Lower lobe of right lung (tissue), 2 donors: ENCODE measurements at places on chromosomes 12 and 14. TPM values are rescaled to one million over a fixed set of nuclear protein-coding genes. Genes with fewer than 3 reads are reported as not detected.

The DNAI7 gene
- 6.7 TPM for total RNA-seq

DNA sequence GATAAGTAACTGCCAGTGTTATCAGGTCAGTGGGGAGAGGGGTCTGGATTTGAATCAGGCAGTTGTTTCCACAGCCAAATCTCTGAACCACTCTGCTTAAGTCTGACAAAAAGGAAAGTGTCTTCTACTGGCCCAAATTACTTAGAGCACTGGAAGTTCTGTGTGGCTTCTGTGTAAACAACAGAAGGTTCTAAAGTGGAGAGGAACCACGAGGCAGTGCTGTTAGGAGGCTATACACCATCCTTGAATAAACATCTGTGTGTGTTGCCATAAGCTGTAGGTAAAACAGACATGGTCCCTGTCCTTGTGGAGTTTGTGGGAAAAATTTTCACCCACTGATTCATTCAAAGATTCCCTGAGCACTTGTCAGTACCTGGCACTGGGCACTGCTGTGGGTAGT, 50.0 kb downstream of the GALNT4 start:
- peaks cover 8% of the 10 kb centered on the region for H3K4me1 ChIP-seq
- H3K4me3 ChIP-seq: no peak overlapping the region
- no peak overlapping the region for H3K27ac ChIP-seq
- no peak for DNase-seq
- H3K36me3 ChIP-seq: no peaks in the 10 kb centered on the region
- H3K27me3 ChIP-seq: no peaks in the 10 kb centered on the region

The SLC6A12 gene
- total RNA-seq: 14.2 TPM

The TEX52 gene
- not detected for total RNA-seq

GRCh38 chr12:65196762-65197567, 27.6 kb downstream of the LEMD3 start:
- no peak overlapping the region for H3K27ac ChIP-seq
- no peaks in the 10 kb centered on the region for H3K4me1 ChIP-seq
- H3K36me3 ChIP-seq: no peaks in the 10 kb centered on the region
- H3K4me3 ChIP-seq: no peak overlapping the region
- no peak for DNase-seq

The STON2 gene
- total RNA-seq: 34.3 TPM

GRCh38 chr14:44910821-44911220, 50.9 kb downstream of the KLHL28 start:
- no peak overlapping the region for H3K27ac ChIP-seq
- peaks cover 16% of the 10 kb centered on the region for H3K27me3 ChIP-seq
- no peak for DNase-seq
- peaks cover 1% of the 10 kb centered on the region for H3K36me3 ChIP-seq
- no peak overlapping the region for H3K4me3 ChIP-seq
- H3K4me1 ChIP-seq: peaks cover 4% of the 10 kb centered on the region

DNA sequence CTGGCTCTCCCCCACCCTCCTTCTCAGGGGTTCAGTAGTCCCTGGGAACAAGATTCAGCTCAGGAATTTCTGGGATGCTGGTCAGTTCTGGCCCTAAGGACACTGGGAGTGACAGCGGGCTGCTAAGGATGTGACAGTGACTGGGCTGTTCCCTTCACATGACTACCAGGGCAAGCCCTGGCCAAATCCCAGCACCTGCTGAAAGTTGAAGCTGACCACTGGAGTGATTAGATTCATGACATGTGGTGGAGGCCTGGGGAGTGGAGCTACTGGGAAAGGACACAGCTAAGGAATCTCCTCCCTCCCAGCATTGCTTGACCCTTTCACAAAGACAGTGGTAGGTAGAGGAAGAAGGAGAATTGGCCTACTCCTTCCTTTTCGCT, 204.9 kb downstream of the DAD1 start:
- no peak overlapping the region for H3K4me3 ChIP-seq
- no peak overlapping the region for H3K27ac ChIP-seq
- H3K36me3 ChIP-seq: no peaks in the 10 kb centered on the region
- peaks cover 7% of the 10 kb centered on the region for H3K4me1 ChIP-seq
- peaks cover 4% of the 10 kb centered on the region for H3K27me3 ChIP-seq
- DNase-seq: no peak

The FGF6 gene
- not detected for total RNA-seq

The SHMT2 gene
- total RNA-seq: 66.6 TPM

DNA sequence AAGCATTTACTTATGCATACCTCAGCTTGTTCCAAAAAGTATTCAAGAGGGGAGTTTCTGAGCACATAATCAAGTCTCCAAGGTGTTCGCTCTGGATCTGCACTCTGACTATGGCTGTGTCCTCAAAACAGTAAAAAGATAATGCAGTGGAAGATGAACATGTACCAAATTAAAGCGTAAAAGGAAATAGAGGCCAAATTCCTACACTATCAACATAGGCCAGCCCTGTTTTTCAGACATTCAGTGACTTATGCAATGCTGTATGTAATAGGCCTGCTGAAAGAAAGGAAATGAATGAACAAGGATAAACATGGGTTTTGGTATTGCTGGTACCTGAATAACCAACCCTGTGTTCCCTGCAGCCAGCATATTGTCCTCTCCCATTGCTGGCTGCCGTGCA, 115.7 kb downstream of the SAMD4A start:
- H3K36me3 ChIP-seq: no peaks in the 10 kb centered on the region
- peaks cover 31% of the 10 kb centered on the region for H3K4me1 ChIP-seq
- DNase-seq: no peak
- H3K27me3 ChIP-seq: no peaks in the 10 kb centered on the region
- no peak overlapping the region for H3K4me3 ChIP-seq
- no peak overlapping the region for H3K27ac ChIP-seq

The BICDL1 gene
- 9.0 TPM for total RNA-seq

DNA sequence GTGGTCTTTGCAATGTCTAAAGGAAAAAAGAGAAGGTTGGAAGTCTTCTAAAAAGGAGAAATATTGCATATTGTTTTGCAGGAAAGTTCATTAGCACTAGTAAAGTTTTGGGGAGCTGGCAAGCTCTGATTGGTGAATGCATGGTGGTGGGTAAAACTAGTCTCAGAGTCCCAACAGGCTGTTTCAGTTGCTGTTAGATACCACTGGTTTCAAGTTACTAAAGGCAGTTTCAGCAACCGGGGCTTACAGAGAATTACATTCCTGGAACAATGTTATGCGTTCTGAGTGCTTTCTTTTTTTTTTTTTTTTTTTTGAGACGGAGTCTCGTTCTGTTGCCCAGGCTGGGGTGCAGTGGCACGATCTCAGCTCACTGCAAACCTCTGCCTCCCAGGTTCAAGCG, 208.2 kb downstream of the EPS8 start:
- H3K36me3 ChIP-seq: peaks cover 4% of the 10 kb centered on the region
- no peaks in the 10 kb centered on the region for H3K27me3 ChIP-seq
- no peak for DNase-seq
- H3K4me1 ChIP-seq: no peaks in the 10 kb centered on the region

DNA sequence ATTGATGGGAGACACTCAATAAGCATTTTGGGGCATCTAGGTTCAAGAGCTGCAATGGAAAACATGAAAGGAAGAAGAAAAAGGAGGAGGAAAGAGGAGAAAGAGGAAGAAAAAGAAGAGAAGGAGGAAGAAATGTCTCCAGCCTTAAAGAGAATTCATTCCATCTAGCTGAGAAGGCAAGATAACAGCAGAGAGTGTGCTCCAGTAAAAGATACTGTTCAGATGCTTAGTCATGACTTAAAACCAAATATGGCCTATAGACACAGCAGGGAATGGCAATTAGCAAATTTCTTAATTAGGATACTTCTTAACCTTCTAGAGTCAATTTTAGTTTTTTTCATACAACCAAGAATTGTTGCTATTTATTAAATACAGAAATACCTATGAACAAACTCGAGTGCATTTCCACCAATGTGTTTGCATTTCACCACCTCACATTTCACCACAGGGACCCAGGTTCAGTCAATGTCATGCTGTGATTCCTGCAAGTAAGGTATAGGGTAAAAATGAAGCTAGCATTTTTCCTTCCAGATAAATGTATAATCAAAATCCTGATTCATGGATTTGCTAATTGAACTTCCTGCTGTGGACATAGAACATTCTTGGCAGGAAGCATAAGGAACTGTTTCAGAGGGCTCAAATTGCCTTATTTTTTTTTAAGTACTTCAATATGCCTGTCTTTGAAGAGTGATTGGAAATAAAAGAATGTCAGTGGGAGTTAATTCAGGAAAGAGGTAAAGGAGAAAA, 177.8 kb downstream of the RPS29 start:
- no peak overlapping the region for H3K4me3 ChIP-seq
- no peaks in the 10 kb centered on the region for H3K4me1 ChIP-seq
- H3K27me3 ChIP-seq: no peaks in the 10 kb centered on the region
- H3K36me3 ChIP-seq: no peaks in the 10 kb centered on the region

DNA sequence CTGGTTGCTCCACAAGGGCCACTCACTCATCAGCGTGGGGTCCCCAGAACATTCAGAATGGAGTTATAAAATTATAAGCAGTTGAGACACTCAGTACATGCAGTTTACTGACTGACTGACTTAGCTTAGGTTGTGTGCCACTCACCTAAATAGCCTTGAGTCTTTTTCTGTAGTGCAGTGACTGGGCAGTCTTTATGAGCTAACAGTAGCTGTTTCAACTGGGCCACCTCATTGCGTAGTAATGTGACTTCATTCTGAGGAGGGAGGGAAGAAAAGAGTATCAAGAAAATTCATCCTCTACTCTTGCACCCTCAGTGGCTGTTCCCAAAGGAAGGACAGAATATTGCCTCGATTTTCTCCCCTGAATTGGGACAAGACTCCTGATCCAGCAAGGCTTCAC, 15.8 kb upstream of the NPFF start:
- no peak overlapping the region for H3K27ac ChIP-seq
- no peaks in the 10 kb centered on the region for H3K27me3 ChIP-seq
- H3K4me3 ChIP-seq: no peak overlapping the region
- peaks cover 6% of the 10 kb centered on the region for H3K4me1 ChIP-seq
- DNase-seq: no peak
- peaks cover 99% of the 10 kb centered on the region for H3K36me3 ChIP-seq

The A2ML1 gene
- total RNA-seq: not detected

- H3K27ac ChIP-seq: no peak overlapping the region
- H3K27me3 ChIP-seq: no peaks in the 10 kb centered on the region
- DNase-seq: no peak
- H3K4me1 ChIP-seq: no peaks in the 10 kb centered on the region
These were observed 31.4 kb upstream of the RTRAF start for GRCh38 chr14:51957950-51958349.

The PRKD1 gene
- total RNA-seq: 14.9 TPM

DNA sequence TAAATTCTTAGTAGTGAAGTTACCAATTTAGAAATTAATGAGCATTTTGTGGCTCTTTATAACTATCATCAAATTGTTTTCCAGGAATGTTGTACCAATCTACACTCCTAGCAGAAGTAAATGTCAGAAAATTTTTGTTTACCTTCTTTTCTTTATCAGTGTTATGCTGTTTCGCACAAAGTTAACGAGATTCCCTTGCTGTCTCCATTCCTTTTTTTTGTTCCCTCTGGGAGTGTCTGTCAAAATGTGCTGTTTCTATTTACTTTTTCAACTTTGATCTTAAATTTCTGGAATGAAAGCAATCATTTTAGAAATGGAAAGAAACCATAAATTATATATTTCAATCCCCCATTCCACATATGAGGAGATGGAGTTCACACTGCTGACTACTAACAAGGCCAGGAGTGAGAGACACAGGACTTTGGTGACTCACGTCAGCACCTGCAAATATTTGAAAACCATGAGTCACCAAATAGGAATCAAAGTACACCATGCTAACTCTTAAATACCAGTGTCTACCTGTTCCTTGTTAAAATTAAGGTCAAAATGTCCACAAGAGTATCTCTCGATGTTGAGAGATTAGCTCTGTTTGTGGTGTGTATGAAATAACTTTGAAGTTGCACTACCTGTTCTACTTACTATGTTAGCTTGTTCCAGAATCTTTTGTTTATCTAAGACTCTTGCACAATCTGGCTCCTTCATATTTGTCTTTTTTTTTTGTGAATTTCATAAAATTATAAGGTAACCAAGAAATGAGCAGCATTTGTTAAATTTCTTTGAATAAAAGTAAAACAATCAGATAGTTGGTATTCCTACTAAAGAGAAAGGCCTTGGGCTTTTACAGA, 106.0 kb downstream of the RMST start:
- no peaks in the 10 kb centered on the region for H3K27me3 ChIP-seq
- no peaks in the 10 kb centered on the region for H3K36me3 ChIP-seq
- no peak overlapping the region for H3K4me3 ChIP-seq

The FSCB gene
- total RNA-seq: 0.12 TPM

DNA sequence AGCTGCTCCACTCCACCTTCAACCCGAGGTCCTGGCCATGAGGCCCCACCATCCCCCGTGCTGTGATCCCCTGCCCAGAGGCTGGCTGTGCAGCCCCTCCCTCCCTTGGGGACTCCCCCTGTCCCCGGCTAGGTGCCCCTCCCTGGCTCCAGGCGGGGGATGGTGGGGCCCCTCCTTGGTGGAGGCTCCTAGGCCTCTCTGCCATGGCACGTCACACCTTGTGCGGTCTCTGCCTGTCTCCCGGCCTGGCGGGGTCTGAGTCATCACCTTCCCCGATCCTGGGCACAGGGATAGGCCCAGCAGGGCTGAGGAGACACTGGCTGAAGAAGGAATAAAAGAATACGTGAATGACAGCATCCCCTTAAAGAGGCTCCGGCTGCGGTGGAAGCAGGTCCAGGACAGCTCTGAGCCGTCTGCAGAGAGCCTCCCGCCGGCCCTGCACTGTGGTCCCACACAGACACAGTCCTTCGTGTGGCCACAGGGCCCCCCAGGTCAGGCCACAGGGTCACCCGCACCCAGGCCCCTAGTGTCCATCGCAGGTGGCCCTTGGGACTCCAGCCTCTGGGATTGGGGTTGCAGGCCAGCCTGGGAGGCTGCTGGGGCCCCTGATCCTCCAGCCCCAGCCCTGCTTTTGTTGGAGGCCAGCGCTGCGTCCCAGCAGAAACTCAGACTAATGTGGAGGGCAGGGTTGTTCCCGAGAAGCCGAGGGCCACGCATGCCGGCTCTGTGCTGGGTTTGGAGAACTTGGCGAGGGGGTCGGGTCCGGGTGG, 43.6 kb downstream of the KIF26A start:
- H3K4me1 ChIP-seq: peaks cover 16% of the 10 kb centered on the region
- H3K27ac ChIP-seq: no peak overlapping the region
- H3K4me3 ChIP-seq: no peak overlapping the region
- H3K27me3 ChIP-seq: peaks cover 5% of the 10 kb centered on the region
- no peak for DNase-seq

DNA sequence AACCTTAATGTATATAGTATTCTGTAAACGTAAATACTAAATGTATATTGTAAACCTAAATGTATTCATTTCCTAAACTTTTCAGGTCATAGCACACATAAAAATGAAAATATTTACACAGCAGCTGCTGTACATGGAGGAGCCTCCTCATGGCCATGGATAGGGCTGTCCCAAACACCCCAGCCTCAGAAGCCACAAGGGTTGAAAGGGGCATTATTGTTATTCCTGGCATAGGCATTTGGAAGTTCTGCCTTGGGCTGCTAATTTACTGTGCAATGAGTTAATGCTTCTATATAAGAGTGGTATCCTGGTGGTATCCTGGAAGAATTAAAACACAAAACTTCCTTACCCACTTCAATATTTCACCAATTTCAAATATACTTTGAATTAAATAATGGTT, 159.4 kb downstream of the SLC5A8 start:
- no peaks in the 10 kb centered on the region for H3K4me1 ChIP-seq
- DNase-seq: no peak
- H3K27me3 ChIP-seq: no peaks in the 10 kb centered on the region
- H3K36me3 ChIP-seq: no peaks in the 10 kb centered on the region
- H3K27ac ChIP-seq: no peak overlapping the region
